ENCODE measurements at places on chromosomes 2 and 18.

- DNase-seq, result no peak
These were observed 111.9 kb upstream of the SYT4 start for GRCh38 chr18:43389163-43389562.

DNA sequence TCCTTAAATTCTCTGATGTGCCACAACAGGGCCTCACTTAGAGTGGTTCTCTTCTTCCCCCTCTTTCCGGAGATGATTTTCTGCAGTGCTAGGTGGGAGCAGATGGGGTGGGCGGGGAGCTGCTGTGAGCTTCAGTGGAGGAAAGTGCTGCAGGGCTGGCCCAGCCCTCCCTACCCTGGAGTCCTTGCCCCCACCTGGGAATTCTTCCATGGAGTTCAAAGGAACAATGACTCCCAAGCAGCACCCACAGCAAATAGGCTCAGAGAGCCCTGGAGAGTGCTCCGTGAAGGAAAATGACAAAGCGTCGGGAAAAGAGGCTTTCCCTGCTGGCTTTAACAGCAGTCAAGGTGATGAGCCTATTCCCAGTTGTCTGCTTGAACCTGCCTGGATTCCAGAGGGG is 28.8 kb downstream of the LOXHD1 start:
- no peak for DNase-seq

DNA sequence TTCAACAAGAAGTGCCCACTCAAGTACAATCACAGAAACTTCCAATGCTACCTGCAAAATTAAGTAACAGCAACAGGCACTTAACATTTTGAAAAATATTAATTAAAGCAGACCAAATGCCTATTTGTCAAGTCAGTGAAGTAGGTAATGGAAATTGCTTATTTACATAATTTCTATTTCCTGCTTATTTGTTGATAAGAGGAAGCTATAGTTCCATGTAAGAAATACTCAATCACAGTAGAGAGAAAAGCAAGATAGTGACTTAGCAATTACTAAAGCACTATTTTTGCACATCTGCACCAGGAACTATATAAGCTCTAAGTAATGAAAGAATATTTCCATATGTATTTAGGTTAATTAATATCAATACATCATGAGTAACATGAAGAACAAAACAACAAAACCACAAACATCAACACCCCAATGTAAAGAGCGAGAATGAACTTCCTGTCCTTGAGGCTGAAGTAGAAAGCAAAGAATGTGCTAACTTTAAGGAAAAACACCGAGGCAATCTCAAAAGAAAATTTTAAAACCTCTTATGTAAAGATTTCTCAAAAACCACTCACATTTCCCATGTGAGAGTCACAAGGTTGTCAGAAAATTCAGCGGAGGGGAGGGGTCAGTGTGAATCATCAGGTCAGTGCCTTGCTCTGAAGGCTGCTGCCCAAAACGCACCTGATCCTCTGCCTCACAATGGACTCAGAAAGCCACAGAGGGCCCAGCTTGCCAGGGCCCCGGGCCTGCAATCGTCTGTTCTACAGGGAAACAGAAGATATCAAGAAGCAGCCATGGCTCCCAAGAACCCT is 12.5 kb downstream of the NPC1 start:
- DNase-seq, result peak; percentile 42

GRCh38 chr2:17479875-17480274 is 38.4 kb downstream of the RAD51AP2 start:
- DNase-seq, result no peak

DNA sequence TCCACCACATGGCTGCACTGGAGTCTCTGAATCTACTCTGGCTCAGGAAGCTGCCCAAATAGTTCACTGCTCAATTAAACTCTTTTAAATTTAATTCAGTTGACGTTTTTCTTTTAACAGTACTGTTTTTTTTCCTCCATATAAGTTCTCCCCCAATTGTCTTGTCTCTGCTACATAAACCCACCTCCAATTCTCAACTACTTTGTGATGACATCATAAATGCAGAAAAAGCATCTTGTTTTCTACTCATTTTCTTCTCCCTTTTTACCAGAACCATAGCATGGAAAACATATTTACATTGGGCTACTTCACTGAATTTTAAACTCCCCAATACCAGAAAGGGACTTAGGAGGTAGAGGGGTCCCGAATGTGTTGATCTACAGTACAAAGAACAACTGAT is 270.4 kb downstream of the GPD2 start:
- no peak for DNase-seq

- DNase-seq, result no peak
These were observed 321.5 kb downstream of the SLC8A1 start for GRCh38 chr2:40130251-40130994.

DNA sequence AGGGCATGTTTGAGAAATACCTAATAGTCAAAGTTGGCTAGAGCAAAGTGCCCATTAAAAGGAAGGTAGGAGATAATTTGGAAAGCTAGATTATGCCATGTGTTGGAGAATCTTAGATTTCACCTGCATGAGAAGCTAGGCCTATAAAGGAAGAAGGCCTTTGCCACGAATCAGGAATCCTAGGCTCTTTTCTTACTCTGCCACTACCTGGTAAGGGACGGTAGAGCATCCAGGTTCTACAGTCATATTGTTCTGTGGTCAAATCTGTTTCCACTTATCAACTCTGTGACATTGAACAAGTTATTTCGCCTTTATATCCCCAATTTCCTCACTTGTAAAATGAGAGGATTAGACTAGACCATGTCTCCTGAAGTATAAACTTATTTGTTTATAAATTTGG is 3.6 kb upstream of the KCNJ3 start:
- no peak for DNase-seq

DNA sequence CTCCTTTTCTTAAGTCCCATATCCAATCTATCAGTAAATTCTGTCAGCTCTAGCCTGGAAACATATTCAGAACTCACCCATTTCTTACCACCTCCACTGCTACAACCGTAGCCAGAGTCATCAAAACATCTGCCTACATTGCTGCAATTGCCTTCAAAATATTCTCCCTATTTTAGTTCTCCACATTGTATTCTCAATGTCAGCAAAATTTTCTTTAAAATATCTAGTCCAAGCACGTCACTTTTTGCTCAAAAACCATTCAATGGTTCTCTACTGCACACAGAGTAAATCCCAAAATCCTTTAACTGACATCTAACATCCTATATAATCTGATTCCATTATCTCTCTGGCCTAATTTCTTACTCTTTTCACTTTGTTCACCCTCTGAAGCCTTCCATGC is 68.5 kb upstream of the ERBB4 start:
- DNase-seq, result no peak

GRCh38 chr2:156099382-156099781 is 233.1 kb downstream of the NR4A2 start:
- no peak for DNase-seq

- no peak for DNase-seq
These were observed 175.0 kb upstream of the CYRIA start for GRCh38 chr2:16840496-16841172.

- DNase-seq, result no peak
These were observed 11.0 kb downstream of the TANK start for GRCh38 chr2:161170958-161171932.
